ENCODE measurements at places on chromosomes 11 and 22. TPM values are rescaled to one million over a fixed set of nuclear protein-coding genes. Genes with fewer than 3 reads are reported as not detected.

- no peak overlapping the region for H3K27ac ChIP-seq
- no peaks in the 10 kb centered on the region for H3K27me3 ChIP-seq
- no peaks in the 10 kb centered on the region for H3K4me1 ChIP-seq
- DNase-seq: no peak
- no peaks in the 10 kb centered on the region for H3K36me3 ChIP-seq
These were observed 89.0 kb upstream of the SHISAL1 start for GRCh38 chr22:44401783-44402110.

GRCh38 chr11:64253481-64253880 lies 2.2 kb downstream of the PLCB3 start:
- peak overlapping the region; percentile 83 for H3K4me3 ChIP-seq
- H3K4me1 ChIP-seq: peaks cover 21% of the 10 kb centered on the region
- no peaks in the 10 kb centered on the region for H3K27me3 ChIP-seq
- peaks cover 2% of the 10 kb centered on the region for H3K36me3 ChIP-seq
- H3K27ac ChIP-seq: no peak overlapping the region

DNA sequence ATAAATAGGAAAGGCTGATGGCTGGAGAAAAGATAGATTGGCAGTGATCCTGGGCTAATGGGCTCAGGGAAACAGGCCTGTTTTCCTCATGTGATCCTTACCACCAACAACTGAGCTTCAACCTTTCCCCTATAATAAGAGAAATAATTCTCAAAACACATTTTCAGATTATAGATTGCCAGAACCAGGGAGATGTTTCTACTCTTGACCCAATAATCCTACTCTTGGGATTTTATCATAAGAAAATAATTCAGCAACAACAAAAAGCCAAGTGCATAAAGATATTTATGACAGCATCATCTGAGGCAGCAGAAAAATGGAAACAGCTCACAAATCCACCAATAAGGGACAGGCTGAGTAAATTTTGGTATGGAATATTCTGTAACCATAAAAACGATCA lies 54.3 kb downstream of the ADM start:
- no peak overlapping the region for H3K4me3 ChIP-seq
- no peak for DNase-seq
- H3K4me1 ChIP-seq: peaks cover 2% of the 10 kb centered on the region
- H3K36me3 ChIP-seq: peaks cover 6% of the 10 kb centered on the region
- no peak overlapping the region for H3K27ac ChIP-seq

- H3K27ac ChIP-seq: no peak overlapping the region
- no peaks in the 10 kb centered on the region for H3K27me3 ChIP-seq
- DNase-seq: no peak
- H3K36me3 ChIP-seq: no peaks in the 10 kb centered on the region
- H3K4me3 ChIP-seq: no peak overlapping the region
These were observed 684.0 kb upstream of the CCDC90B start for GRCh38 chr11:83970061-83970671.

GRCh38 chr11:72985645-72986044 lies 156.5 kb downstream of the FCHSD2 start:
- peaks cover 2% of the 10 kb centered on the region for H3K36me3 ChIP-seq
- H3K4me3 ChIP-seq: no peak overlapping the region
- DNase-seq: no peak
- peaks cover 12% of the 10 kb centered on the region for H3K4me1 ChIP-seq
- H3K27ac ChIP-seq: no peak overlapping the region

GRCh38 chr11:74330075-74330858 lies 18.8 kb upstream of the P4HA3 start:
- no peaks in the 10 kb centered on the region for H3K27me3 ChIP-seq
- no peak for DNase-seq
- peaks cover 14% of the 10 kb centered on the region for H3K4me1 ChIP-seq
- peaks cover 17% of the 10 kb centered on the region for H3K36me3 ChIP-seq
- H3K4me3 ChIP-seq: no peak overlapping the region

GRCh38 chr11:118415739-118416068 lies 14.3 kb downstream of the ATP5MG start:
- H3K4me1 ChIP-seq: no peaks in the 10 kb centered on the region
- H3K27ac ChIP-seq: no peak overlapping the region

- H3K36me3 ChIP-seq: peaks cover 19% of the 10 kb centered on the region
- no peak overlapping the region for H3K4me3 ChIP-seq
- H3K4me1 ChIP-seq: peaks cover 4% of the 10 kb centered on the region
- H3K27me3 ChIP-seq: no peaks in the 10 kb centered on the region
- no peak for DNase-seq
- no peak overlapping the region for H3K27ac ChIP-seq
These were observed 162.0 kb upstream of the SORL1-AS1 start for GRCh38 chr11:121614636-121615240.

DNA sequence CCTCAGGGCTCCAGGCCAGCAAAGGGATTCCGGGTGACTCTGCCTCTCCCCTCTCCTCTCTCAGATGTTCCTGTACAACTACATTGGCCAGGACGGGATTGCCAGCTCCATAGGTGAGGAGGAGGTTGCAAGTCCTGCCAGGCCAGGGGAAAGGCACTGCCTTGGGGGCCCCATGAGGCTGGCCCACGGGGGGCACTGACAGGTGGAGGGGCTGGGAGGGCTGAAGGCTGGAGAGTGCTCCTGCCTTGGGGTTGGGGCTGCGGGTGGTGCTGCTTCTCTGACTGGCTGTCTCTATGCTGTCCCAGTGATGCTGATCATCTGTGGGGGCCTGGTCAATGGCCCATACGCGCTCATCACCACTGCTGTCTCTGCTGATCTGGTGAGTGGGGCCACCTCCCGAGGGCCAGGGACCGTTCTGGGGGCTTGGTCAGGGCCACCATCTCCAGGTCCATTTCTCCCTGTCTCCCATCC lies 21.7 kb downstream of the SLC37A2 start:
- no peak for DNase-seq
- no peak overlapping the region for H3K27ac ChIP-seq
- no peak overlapping the region for H3K4me3 ChIP-seq
- H3K36me3 ChIP-seq: no peaks in the 10 kb centered on the region

DNA sequence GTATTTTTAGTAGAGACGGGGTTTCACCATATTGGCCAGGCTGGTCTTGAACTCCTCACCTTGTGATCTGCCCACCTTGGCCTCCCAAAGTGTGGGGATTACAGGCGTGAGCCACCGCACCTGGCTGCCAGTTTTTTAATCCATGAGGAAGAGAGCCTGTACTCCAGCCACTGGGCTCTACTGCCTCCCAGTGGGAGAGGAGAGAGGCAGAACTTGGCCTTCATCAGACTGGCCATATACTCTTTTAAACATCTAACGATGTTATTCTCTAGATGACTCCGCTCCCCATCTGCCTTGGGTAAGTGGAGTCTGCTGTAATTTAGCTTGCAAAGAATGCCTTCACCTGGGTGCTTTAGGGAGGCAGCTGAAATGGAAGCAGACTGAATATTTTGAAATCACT lies 34.6 kb downstream of the SLC6A5 start:
- H3K36me3 ChIP-seq: no peaks in the 10 kb centered on the region
- H3K27me3 ChIP-seq: peaks cover 2% of the 10 kb centered on the region
- H3K27ac ChIP-seq: no peak overlapping the region
- no peak for DNase-seq

GRCh38 chr11:21861314-21861713 lies 331.6 kb upstream of the ANO5 start:
- no peak overlapping the region for H3K4me3 ChIP-seq
- no peak for DNase-seq
- H3K36me3 ChIP-seq: no peaks in the 10 kb centered on the region
- peaks cover 5% of the 10 kb centered on the region for H3K4me1 ChIP-seq
- H3K27me3 ChIP-seq: no peaks in the 10 kb centered on the region

GRCh38 chr11:12141283-12141682 lies 30.9 kb downstream of the MICAL2 start:
- no peak overlapping the region for H3K4me3 ChIP-seq
- H3K36me3 ChIP-seq: no peaks in the 10 kb centered on the region
- H3K27ac ChIP-seq: no peak overlapping the region
- no peak for DNase-seq
- no peaks in the 10 kb centered on the region for H3K27me3 ChIP-seq

GRCh38 chr22:36356708-36357624 lies 30.8 kb downstream of the MYH9 start:
- DNase-seq: no peak
- H3K4me1 ChIP-seq: peaks cover 52% of the 10 kb centered on the region
- H3K27ac ChIP-seq: no peak overlapping the region
- H3K36me3 ChIP-seq: no peaks in the 10 kb centered on the region

DNA sequence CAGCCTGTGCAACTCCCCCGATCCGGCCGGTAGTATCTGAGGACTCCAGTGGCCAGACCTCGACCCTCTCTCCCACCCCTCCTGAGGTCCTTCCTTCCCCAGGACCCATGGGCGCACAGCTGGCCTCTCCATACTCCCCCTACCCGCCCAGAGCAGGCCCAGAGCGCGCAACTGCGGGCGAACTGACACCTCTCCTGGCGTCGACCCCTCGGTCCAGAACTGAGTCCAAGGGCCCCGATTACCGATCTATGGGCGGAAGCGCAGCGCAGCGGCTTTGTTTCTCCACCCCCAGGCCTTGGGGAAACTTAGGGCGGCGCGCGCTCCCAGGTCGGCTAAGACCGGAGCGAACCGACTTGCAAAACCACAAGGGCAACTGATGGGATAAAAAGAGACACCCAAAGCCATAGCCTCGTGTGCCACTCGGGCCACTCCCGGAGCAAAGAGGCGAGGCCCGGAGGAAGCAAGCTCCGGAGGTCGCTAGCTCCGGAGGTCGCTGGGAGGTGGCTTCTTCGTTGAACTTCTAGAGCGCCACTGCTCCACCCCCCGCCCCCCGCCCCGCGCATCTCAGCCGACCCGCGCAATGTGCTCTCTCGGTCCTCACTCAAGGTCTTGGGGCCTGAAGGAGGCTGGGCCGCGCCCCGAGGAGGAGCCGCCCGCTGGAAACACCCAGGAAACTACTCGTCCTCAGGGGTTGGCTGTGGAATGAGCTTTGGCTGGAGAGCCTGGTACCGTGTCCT lies 9.8 kb upstream of the ALX4 start:
- DNase-seq: no peak
- H3K27ac ChIP-seq: no peak overlapping the region
- H3K36me3 ChIP-seq: no peaks in the 10 kb centered on the region
- H3K27me3 ChIP-seq: peaks cover 100% of the 10 kb centered on the region
- peak overlapping the region; percentile 54 for H3K4me3 ChIP-seq

GRCh38 chr11:88501541-88501940 lies 164.0 kb upstream of the CTSC start:
- no peak overlapping the region for H3K27ac ChIP-seq
- no peaks in the 10 kb centered on the region for H3K36me3 ChIP-seq
- DNase-seq: no peak
- no peaks in the 10 kb centered on the region for H3K4me1 ChIP-seq
- H3K27me3 ChIP-seq: no peaks in the 10 kb centered on the region

GRCh38 chr11:67303835-67304411 lies 593 bp downstream of the SSH3 start:
- DNase-seq: no peak
- H3K36me3 ChIP-seq: no peaks in the 10 kb centered on the region
- peaks cover 21% of the 10 kb centered on the region for H3K27me3 ChIP-seq

- H3K4me3 ChIP-seq: no peak overlapping the region
- H3K36me3 ChIP-seq: no peaks in the 10 kb centered on the region
- H3K4me1 ChIP-seq: no peaks in the 10 kb centered on the region
These were observed 10.1 kb upstream of the FADS3 start for GRCh38 chr11:61901397-61901796.

- no peaks in the 10 kb centered on the region for H3K36me3 ChIP-seq
- H3K4me1 ChIP-seq: no peaks in the 10 kb centered on the region
- no peak overlapping the region for H3K27ac ChIP-seq
- H3K27me3 ChIP-seq: peaks cover 27% of the 10 kb centered on the region
- no peak for DNase-seq
These were observed 26.5 kb upstream of the SLC22A9 start for GRCh38 chr11:63343130-63343529.

DNA sequence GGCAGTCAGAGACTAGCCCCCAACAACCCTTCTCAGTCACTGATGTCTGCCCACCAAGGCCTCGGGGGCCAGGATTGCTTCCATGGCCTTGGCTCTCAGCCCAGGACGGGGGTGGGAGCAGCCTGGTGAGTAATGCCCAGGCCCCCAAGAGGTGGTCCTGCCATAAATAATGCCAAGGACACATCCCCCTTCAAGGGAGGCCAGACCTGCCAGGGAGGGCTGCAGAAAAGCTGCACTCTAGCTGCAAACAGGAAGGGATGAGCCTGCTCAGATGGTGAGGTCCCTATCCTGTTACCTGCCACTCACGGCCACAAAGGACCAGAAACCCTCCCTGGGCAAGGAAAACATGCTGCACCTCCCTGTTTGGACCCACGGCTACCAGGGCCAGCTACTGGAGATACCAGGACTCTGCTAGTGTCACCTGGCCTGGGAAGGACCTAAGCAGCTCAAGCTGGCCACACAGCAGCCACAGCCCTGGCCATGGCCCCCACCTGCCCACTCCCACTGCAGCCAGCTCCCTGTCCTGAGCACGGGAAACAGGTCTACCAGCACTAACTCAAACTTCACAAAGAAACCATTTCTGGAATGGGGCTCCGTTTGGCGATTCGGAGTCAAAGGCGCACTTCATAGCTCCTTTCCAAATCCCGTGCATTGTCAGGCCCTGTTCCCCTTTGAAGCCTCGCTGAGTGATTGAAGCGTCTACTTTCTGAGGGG lies 12.1 kb downstream of the GNB1L start:
- DNase-seq: no peak
- H3K4me1 ChIP-seq: no peaks in the 10 kb centered on the region
- no peaks in the 10 kb centered on the region for H3K36me3 ChIP-seq
- no peaks in the 10 kb centered on the region for H3K27me3 ChIP-seq
- H3K4me3 ChIP-seq: no peak overlapping the region

DNA sequence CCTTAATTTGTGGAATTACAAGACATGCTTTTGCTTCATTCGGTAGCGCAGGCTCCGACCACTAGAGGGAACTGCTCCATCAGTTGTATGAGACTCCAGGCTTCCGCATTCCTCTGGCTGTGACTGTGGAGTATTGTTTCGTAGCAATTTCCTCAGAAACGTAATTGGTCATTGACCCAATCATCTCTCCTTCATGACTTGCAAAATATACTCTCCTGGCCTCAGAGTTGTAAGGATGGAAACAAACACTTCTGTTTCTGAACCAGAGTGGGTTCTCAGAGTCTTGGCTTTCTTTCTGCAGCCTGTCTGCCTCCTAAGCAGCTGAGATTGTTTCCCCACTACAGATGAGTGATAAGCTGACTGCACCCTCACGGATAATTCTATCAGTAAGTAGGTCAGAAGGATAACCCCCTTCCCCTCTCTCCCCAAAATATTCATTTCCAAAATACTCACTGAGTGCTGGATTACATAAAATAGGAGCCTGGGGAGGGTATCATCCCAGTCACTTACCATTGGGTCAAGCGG lies 146.8 kb upstream of the ZC3H12C start:
- DNase-seq: peak; percentile 74
- H3K4me1 ChIP-seq: peaks cover 8% of the 10 kb centered on the region

The SYCE3 gene
- total RNA-seq: not detected

The LRRC32 gene
- total RNA-seq: 0.77 TPM

The MMP27 gene
- not detected for total RNA-seq

The KCTD14 gene
- 1.6 TPM for total RNA-seq

The GLB1L2 gene
- 15.4 TPM for total RNA-seq

The ZFPL1 gene
- 35.7 TPM for total RNA-seq

The NOX4 gene
- total RNA-seq: 5.1 TPM

The EMID1 gene
- 9.0 TPM for total RNA-seq

The OR56B1 gene
- not detected for total RNA-seq

The OR2AG2 gene
- 0.25 TPM for total RNA-seq

The TPBGL gene
- 0.19 TPM for total RNA-seq

The IFITM10 gene
- not detected for total RNA-seq
